CD8-positive, alpha-beta T cell (primary cell): ENCODE measurements at places on chromosomes 4 and X.

DNA sequence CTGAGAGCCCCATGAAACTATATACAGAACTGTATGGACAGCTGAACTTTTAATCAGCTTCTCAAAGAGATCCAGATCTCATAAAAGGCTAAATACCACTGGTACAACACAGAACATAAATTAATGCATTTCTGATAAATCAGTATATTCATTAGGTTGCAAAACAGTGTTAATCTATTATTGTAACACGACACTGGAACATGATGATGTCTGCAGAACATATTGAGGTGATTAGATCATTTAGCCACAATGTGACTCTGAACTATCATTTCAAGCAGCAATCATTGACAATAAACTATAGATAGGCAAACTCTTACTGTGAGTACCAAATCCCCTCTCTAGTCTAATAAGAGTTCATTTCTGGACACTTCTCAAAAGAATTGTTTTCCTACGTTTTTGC is 50.3 kb downstream of the GASK1B start:
- no peak for DNase-seq

DNA sequence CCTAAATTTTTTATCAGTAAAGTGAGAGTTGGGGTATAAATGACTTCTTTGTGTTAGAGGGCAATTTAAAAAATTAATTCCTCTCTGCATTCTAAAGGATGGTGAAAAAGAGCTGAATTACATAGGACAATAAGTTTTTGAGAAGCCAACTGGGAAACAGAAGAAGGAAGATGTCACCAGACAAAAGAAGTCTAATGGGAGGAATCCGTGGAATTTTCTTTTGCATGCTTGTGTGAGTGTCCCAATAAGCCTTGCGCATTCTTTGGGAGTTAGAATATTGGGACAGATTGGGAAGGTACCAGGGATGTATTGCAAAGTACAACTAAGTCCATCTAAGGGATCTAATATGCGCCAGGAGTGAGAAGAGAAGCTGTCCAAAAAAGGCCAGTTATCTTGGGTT is 35.1 kb upstream of the NR3C2 start:
- DNase-seq: no peak

GRCh38 chr4:100504086-100504874 is 13.5 kb downstream of the EMCN start:
- no peak for DNase-seq

GRCh38 chrX:3717742-3718420 is 4.4 kb upstream of the PRKX start:
- DNase-seq: no peak

DNA sequence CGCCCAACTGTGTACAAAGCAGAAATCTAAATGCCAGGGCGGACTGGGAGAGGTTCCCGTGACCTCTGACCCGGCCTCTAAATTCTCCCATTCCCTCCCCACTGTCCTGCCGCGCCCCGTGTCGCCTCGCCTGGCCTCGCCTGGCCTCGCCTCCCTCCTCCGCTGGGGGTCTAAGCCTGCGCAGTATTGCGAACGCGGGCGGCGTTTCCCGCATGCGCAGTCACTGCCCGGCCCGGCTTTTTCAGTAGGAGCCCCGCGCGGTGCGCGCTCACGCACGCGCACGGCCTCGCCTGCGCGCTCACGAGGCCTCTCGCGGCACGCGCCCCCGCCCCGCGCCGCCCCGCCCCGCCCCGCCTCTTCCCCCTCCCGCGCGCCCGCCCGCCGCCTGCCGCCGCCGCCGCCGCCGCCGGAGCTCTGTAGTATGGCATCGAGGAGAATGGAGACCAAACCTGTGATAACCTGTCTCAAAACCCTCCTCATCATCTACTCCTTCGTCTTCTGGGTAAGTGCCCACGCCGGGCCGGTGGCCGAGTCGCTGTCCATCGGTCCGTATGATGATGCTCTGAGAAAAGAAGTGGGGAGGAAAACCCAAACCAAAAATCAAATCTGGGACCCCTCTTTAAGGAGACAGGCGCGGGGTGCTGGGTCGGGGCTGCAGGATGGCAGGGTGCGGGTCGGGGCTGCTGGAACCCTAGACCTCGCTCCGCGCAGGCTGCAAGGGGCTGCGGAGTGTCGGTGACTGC is at the start of gene TSPAN7:
Gene TSPAN7 (plus strand): TSS at position 417 of the 743 bp plus-strand sequence. CDS start 5 bp downstream, at position 422.
- DNase-seq: peak; percentile 66

DNA sequence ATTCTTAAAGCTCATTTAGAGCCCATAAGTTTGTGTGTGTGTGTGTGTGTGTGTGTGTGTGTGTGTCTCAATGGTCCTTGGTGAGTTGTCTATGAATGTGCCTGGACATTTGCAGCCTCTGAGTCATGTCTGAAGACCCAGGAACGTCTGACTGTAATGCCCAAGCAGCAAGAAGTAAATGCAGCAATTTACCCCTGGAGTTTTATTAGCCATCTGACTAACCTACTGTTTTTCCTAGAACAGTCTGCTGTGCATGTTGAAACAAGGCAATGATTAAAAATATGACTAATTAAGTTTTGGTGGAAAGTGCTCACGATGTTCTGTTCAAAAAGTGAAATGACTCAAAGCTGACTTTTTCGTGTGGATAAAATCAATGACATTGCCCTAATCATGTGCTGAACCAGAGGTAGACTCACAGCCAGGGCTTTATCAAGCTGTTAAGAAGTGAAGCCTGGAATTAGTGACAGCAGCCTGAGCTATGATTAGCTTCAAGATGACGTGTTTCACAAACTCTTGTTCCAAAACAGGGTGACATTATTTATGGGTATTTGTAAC is 201.6 kb downstream of the CPE start:
- DNase-seq: no peak

- DNase-seq: peak; percentile 77
Observed at GRCh38 chrX:40105835-40106675, 8.3 kb upstream of the BCOR start.

GRCh38 chr4:173528378-173529321 is 1.4 kb downstream of the HAND2 start:
- no peak for DNase-seq

DNA sequence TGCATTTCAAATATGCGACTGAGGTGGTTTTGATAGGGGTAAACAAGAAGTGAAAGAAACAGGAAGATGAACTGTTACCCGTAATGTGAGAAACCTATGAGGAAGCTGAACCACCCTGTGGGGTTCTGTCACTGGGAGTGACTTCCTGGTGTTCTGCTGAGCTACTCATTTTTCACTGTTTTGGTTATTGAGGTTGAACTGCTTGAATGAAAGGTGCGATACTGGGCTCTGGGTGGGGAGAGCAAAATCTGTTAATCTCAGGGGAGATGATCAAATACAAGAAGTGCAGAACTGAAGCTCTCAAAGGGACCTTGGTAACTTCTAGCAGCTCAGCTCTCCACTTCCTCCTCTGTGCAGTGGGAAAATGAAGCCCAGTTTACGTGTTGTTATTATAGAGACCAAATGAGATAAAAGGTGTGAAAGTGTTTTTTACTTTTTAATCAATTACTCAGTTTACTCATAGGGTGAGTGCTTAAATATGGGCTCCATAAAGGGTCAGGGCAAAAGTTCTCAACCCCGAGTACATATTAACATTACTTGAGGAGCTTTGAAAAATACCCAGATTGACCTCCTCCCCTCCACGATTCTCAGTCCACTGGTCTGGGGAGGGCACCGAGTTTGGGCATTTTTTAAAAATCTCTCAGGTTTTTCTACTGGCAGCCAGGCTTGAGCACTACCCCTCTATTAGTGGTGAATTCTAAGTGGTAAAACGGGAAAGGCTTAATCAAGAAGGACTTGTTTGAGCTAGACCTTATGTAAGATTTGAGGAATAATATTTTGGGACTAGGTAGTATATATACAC is 66.7 kb downstream of the COQ2 start:
- DNase-seq: peak; percentile 45

GRCh38 chr4:177374966-177375365 is 65.3 kb downstream of the NEIL3 start:
- DNase-seq: no peak

- no peak for DNase-seq
Observed at GRCh38 chr4:113978561-113979147, 793 bp downstream of the ARSJ start.

DNA sequence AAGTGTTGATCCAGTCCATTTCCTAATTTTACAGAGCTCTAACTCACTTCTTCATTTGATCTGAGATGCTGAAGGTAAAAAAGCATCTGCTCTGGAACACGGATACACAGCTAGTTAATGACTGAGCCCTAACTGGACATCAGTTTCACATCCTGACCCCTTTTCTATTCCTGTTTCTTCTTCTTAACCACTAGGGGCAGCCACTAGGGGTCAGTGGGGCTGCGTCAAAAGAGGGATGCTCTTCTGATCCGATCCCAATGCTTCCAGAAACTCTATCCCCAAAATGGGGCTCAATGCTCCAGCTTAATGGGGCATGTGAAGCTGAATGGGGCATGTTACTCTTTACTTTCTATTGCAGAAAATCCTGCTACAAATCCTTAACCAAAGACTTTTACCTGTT is 33.4 kb upstream of the PHKA2 start:
- DNase-seq: no peak

GRCh38 chr4:120829113-120829831 is 93.3 kb downstream of the PRDM5 start:
- DNase-seq: no peak

DNA sequence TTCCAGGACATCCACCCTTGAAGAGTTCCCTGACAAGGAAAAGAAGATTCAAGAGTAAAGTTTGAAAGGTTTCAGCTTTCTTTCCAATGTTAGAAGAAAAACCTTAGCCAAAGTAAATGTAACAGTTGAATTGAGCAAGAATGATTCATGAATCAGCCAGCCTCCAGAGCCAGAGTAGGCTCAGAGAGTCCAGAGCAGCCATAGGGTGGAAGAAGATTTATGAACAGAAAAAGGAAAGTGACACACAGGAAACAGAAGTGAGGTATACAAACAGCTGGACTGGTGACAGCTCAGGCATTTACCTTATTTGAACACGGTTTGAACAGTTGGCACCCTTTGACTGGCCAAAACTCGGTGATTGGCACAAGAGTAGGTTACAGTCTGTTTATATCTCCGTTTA is 63.2 kb downstream of the QDPR start:
- DNase-seq: no peak

DNA sequence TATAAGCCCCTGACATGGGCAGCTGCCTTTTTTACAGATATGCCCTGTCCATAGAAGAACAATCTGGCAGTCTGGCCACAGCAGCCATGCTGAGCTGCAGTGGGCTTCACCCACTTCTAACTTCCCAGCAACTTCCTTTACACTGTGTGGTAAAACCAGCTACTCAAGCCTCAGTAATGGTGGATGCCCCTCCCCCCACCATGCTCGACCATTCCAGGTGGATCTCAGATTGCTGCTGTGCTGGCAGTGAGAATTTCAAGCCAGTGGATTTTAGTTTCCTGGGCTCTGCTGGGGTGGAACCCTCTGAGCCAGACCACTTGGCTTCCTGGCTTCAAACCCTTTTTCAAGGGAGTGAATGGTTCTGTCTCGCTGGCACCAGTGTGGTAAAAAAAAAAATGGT is 355.9 kb upstream of the EDA2R start:
- no peak for DNase-seq

DNA sequence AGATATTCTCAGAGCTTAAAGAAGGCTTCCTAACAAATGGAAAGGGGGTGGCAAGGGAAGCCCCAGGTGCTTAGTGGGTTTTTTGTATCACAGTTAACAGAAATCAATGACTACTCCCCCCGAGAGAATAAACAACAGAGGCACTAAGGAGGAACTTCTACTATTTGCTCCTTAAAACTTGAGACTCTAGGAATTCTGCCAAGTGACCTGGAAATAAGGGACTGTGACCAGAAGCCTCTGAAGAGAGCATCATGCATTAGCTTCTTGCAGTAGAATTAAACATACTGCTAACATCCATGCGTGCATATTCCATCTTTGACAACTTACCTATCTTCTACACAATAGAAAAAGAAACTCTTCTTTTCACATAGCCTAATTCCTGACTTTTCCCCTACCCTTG is 86.8 kb downstream of the CAMK2D start:
- no peak for DNase-seq

DNA sequence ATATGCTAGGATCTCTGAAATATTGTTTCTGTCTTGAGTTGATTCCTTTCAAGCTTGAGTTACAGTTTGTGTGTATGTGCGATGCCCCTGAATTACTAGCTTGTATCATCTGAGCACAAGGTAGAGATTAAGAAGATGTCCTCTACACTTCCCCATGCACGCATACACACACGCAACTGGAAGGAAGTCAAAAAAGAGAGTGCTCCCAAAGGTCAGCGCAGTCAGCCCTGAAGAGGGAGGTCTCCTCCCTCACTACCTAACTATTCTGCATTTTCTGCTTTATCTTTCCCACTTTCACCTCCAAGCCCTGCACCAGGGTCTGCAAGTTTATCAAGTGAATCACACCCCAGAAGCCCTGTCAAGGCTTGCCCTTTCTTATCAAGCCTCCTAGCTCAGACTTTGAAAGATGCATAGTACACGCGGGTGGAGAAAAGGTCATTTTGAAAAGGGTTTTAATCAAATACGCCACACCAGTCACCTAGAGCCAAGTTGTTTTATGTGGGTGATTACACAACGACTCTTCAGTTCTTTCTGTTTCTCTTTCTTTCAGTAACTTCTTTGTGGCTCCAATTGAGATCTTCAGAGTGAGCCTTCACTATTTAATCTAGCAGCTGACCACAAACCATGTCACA is 127.7 kb downstream of the ASB9 start:
- no peak for DNase-seq

DNA sequence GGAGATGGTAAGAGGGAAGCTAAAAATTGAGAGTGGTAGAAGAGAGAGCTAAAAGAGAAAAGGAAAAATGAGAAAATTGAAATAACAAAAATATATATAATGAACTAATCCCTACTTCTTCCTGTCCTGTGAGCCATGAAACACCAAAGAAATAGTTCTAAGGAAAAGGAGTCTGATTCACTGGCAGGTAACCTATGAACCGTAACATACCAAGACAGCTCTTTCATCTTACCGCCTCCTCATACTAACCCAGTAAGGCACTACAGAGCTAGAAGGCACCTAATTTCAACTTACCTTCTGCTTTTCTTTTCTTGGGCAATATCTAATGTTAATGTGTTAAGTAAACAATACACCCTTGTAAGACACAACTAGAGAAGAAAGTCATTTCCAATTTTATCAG is 297.7 kb upstream of the DIAPH2 start:
- DNase-seq: no peak

DNA sequence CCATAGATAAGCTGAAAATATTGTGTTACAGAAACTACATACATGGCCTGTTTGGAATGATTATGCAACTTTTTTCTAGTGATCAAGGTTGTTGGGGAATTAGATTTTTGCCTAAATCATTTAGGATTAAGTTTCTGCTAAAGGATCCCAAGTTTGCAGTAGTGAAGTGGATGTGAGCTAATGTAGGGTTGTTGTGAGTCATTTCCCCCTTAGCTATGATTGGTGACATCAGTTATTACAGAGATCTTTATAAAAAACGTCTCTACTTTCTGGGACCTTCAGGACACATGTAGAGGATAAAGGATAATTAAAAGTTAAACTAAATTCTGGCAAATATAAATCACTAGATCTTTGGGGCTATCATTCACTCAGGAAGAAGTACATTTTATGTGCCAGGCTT is 133.3 kb downstream of the GATB start:
- no peak for DNase-seq

DNA sequence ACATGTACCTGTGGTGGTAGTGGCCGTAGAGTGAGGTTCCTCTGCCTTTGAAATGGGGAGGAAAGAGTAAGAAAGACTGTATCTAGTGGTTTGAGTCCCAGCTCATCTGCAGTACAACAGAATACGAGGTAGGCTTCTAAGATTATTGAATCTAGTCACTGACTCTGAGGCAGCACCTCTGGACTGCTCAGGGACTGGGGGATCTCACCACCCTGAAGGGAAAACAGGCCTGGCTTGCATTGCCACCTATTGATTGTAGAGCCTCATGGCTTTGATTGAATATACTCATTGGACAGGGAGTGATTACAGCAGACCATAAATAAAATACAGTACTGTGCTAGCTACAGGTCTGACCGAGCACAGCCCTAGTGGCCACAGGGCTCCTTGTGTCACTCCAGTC is 50.5 kb downstream of the GPR174 start:
- no peak for DNase-seq
